ENCODE measurements at places on chromosomes 13 and 19.

DNA sequence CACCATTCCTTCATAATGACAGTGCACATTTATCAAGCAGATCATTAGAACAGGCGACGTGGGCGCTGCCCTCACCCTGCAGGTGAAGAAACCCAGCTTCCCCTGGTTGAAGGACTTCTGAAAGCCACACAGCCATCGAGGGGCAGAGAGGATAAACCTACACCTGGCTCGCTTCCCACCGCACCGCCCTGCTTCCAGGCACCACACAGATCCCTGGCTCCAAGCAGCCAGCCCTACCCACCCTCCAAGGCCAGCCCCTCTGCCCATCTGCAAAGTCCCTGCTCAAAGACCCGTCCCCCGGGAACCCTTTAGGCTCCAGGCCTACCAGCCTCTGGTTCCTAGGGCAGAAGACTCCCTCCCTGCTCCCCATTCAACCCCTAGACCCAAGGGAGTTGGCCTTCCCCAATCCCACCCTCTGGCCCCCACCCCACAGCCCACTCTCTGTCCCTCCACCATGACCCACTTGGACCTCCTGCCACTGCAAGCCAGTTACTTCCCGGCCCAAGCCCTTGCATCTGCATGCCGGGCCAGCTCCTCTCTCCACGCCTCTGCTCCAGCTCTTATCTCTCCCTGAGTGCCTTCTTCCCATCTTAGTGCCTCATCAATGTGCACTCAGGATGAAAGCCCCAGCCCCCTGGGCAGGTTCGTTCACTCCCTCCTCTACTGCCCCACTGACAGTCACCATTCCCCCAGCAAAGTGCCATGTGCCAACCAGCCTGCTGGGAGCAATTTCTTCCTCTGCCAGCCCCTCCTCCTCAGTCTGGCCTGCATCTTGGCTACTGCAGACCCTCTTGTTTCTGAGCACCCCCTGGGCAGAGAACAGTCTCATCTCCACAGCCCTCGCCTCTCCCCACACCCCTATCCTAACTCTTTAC, 28.0 kb downstream of the PEPD start:
- no peak for DNase-seq

DNA sequence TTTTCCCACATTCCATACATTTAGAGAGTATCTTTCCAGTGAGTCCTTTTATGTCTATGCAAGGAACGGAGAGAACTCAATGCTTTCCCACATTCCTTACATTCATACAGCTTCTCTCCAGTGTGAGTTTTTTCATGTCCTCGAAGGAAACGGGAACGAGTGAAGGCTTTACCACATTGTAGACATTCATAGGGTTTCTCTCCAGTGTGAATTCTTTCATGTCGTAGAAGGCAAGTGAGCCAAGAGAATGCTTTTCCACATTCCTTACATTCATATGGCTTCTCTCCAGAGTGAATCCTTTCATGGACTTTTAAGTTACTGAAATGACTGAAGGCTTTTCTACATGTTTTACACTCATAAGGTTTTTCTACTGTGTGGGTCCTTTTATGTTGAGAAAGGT, 17.1 kb downstream of the ZNF823 start:
- DNase-seq, result no peak

- no peak for DNase-seq
Observed at GRCh38 chr19:31701146-31701545, 351.9 kb upstream of the TSHZ3 start.

- DNase-seq, result no peak
Observed at GRCh38 chr19:49839713-49840112, 11.2 kb upstream of the PTOV1 start.

DNA sequence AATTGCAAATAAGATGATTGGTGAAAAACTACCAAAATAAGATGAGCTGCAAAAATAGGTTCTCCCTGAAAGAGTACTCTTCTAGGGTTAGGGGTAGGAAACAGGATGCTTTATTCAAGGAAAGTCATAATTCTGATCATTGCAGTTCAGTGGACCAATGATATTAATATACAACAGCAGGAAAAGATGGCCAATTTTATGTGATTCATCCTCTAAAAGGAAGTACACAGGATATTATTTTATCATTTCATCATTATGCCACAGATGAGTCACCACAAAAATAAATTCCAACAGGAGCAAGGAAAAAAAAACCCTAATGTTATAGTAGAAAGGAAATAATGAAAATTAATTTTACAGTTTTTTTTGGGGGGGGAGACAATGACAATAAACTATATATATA, 205.0 kb downstream of the NALCN start:
- DNase-seq, result no peak

DNA sequence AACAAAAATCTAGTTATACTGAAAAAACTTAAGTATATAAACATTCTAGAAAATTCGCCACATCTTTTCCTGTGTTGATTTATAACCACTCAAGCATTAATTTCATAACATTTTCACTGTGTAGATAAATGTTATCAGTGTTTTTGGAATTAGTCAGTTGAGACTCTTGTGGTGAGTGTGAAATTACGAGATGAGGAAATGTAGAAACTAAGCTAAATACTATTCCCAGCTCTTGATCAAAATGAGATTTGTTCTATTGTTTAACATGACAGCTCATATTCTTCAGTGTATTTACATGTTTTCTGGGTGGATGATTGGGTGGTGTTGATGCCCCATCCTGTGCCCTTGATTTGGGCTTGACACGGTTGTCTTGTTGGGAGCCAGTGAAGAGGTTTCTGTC, 406.8 kb downstream of the DACH1 start:
- DNase-seq, result no peak

GRCh38 chr13:92658293-92658692, 568.3 kb upstream of the GPC6 start:
- DNase-seq, result no peak

DNA sequence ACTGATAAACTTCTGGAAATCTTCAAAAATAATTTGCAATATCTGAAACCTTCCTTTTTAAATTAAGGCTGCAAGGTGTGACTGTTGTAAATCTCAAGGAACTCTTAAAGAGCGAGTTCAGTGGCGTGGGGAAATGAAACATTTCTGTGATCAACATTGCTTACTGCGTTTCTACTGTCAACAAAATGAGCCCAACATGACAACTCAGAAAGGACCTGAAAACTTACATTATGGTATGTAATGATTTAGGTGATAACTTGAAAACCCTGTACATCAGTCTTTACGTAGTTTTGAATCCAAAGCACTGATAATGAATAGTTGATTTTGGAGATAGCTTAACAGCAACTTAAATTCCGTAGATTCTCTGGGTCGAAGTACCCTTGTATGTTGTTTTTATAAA, 92.8 kb downstream of the ZMYM2 start:
- no peak for DNase-seq

- no peak for DNase-seq
Observed at GRCh38 chr13:48783181-48783630, 129.5 kb downstream of the CYSLTR2 start.

DNA sequence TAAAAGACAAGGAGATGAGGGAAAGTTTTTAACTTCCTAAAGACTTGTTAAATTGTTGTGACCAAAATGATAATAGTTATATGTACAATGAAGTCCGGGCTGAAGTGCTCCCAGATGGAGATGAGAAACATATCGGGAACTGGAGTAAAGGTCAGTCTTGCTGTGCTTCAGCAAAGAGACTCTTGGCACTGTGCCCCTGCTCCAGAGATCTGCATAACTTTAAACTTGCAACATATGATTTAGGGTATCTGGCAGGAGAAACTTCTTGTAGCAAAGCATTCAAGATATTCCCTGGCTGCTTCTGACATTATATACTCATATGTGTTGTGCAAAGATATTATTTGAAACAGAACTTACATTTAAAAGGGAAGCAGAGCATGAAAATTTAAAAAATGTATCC, 786.6 kb upstream of the SLITRK6 start:
- DNase-seq, result no peak

DNA sequence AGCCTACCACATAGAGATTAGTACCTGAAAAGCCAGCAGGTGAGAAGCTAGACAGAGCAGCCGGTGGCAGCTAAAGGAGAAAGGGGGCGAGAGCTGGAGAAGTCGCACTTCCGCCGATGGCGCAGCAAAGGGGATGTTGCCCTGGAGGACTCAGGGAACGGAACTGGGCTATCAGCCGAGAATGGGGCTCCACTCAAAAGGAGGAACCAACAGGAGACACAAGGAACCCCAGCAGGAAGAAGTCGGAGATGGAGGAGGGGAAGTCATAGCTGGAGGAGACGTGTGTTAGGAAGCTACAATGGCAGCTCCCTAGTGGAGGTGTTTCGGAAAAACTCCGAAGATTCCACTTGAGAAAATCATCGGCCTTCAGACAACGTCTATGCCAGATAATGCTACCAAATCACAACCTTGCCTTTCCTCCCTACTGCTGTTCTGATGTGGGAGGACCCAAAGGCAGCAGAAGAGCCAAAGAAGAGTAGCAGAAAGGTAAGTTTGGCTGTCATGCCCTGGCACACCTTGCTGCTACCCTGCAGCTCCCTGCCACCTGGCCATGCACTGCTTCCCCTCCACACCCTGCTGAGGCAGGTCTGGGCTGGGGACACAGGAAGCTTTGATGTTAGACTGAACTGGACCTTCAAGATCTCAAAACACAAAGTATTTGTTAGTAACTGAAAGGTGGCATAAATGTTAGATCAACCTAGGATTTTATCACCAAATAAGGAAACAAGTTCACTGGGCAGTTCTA, 127.9 kb downstream of the DLEU7 start:
- no peak for DNase-seq

GRCh38 chr13:84741253-84741652, 859.0 kb upstream of the SLITRK1 start:
- no peak for DNase-seq

GRCh38 chr19:13665125-13665905, 99.0 kb upstream of the MRI1 start:
- no peak for DNase-seq

- no peak for DNase-seq
Observed at GRCh38 chr13:28533441-28534166, 38.7 kb upstream of the FLT1 start.

DNA sequence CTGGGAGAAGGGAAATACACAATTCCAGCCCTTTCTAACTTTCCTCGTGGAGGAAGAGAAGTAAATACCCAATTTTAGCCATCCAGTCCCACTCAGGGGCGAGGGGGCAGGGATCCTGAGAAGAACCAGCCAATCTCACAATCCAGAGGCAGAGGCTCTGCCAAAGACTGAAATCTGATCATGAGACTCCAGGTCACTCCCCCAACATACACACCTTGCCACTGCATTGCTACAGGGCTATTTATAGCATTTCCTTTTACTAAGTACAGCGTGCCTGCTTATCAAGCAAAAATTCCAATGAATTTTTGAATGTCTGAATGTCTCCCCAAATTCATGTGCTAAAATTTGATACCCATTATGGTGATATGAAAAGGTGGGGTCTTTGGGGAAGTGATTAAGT, 1687.5 kb downstream of the EFNB2 start:
- DNase-seq, result no peak

GRCh38 chr13:48896312-48896711, 79.4 kb upstream of the FNDC3A start:
- DNase-seq, result no peak

DNA sequence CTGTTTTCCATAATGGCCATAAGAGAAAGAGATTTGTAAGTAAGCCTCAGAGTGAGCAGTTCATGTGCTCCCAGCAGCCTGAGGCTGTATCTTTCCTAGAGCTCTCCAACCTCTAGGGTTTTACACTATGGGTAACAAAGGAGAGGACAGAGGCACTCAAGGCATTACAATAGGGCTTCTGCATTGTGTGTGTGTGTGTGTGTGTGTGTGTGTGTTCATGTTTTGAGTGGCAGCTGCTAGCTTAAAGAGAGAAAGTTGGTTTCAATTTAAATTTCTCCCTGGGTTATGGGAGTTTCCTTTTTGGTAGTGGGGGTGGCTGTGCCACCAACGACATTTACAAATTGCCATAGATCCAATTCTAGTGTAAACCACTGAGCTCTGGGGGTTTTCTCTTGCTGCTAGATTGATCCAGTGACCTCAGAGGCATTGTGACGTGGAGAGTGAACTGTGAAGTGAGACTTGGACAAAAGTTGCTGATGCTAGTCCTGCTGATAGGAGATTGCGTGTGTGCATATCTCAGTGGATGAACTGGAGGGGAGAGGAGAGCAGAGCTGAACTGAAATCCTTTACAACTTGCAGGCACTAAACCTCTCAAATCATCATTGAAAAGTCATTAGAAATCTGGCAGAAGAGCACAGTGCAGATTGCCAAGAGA, 67.2 kb upstream of the OLFM4 start:
- no peak for DNase-seq

- no peak for DNase-seq
Observed at GRCh38 chr13:21636656-21637055, 32.7 kb upstream of the MICU2 start.

- DNase-seq, result no peak
Observed at GRCh38 chr13:31204592-31204991, 4.8 kb downstream of the B3GLCT start.

DNA sequence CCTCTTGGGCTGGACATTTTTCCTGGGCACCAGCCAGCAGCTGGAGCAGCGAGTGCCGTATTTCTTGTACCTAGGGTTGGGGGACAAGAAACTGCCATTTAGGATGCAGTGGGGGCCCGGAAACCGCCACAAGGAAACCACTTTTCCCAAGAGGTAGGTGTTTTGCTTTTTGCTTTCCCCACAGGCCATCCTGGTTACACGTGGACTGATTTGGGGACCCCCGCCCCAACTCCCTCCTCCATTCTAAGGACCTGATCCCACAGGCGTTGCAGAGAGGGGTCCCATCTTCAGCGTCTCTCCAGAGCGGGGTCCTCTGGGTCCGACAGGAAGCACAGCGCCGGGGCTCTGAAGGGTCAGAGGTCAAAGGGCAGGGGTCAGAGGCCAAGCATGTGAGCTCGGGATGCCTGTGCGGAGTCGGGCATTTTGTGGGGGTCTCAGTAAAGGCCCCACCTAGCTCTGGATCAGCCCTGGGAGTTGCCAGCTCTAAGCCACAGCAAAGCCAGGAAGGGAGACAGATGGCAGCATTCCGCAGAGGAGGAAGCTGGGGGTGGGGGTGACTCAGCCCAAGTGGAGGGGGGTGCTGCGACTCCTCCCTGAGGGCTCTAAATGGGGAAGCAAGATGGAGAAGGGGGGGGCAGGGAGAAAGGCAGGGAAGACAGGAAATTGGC, 4.3 kb downstream of the ZGLP1 start:
- DNase-seq, result no peak

DNA sequence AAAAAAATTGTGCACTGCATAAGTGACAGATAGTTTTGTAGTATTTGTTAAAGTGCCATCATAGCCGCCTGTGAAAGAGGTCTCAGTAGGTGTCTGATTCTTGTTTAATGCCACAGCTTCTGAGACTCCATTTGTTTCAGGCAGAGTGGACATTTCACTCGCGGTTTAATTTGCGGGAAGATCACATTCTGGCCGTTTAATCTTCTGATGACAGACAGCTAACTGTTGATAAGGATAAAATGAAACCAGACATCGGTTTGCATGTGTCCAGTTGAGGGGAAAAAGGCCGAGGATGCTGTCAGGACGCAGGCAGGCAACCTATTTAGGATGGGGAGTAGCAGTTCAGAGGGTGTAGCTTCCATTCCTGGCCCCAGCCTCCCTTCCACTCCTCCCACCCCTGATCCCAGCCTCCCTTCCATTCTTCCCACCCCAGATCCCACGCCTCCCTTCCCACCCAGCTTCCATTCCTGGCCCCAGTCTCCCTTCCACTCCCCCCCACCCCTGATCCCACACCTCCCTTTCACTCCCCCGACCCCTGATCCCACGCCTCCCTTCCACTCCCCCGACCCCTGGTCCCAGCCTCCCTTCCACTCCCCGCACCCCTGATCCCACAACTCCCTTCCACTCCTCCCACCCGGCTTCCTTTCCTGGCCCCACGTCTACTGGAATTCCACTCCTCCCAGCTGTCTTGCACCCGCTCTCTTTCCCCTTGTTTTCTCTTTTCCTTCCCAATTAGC, 23.8 kb downstream of the ATP11A start:
- DNase-seq, result no peak

GRCh38 chr19:55590109-55590508, 9.2 kb downstream of the FIZ1 start:
- no peak for DNase-seq

GRCh38 chr13:69389899-69390298, 717.7 kb upstream of the ATXN8OS start:
- no peak for DNase-seq

Measured in NCI-H1436 treated with DMSO at 0.1 percent for 48 hours (cell line).